ENCODE measurements at places on chromosomes 11 and 22.

DNA sequence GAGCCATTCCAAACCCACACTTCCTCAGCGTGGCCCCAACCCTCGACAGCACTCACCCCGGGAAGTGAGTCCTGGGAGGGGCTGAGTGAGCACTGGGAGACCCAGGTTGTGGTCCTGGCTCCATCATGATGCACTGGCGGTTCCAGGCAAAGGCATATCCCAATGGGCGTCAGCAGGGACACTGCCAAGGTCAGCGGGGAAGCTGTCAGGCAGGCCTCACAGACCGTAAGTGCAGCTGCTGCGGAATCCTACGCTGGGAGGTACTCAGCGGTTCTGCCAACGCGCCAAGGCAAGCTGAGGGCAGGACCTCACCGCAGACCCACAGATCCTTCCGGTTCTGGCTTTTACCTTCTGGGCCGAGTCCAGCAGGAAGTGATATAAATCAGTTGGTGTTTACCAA is 1.4 kb upstream of the GAL3ST1 start:
- DNase-seq: no peak

DNA sequence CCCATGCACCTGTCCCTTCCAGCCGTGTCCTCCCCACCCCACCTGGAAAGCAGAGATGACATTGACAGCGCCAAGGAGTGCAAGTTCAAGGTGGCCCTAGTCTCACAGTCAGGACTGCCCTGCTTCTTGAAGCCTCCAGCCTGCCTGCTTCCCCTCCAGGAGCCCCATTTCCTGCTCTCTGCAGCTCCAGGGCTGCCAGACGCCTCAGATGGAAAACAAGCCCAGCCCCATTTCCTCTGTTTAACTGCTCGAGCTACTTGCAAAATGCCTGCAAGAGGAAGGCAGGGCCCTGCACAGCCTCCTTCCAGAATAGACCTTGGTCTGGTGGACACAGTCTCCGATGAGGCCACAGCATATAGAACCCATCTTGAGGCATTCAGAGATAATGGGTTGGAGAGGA is 5.0 kb upstream of the DGKZ start:
- DNase-seq: no peak

DNA sequence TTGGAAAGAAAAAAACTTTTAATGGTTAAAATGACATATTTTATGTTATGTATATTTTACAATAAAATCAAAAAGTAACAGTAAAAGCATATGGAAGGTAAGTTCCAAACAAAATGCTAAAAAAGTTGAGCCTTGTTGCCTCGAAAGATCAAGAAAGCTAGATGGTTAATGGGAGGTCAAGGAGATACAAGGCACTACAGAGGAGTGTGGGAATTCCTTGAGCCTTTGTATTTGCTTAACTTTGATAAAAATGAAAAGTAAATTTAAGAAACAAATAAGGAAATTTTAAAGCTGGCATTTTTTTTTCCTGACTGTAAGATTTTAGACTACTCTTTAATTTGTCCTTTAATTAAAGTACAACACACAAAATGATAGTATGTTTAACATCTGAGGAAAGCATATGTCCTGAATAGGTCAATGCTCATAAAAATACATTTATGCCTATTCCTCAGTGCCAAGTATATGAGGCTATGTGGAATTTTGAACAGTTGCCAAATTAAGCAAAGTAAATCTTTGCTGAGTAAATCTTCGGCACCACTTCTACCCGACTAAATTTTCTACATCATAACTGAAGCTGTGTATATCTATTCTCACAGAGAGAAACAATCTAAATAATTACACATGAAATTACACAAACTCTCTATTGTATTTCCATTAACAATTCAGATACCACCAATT is 108.8 kb downstream of the TTC28 start:
- DNase-seq: no peak

DNA sequence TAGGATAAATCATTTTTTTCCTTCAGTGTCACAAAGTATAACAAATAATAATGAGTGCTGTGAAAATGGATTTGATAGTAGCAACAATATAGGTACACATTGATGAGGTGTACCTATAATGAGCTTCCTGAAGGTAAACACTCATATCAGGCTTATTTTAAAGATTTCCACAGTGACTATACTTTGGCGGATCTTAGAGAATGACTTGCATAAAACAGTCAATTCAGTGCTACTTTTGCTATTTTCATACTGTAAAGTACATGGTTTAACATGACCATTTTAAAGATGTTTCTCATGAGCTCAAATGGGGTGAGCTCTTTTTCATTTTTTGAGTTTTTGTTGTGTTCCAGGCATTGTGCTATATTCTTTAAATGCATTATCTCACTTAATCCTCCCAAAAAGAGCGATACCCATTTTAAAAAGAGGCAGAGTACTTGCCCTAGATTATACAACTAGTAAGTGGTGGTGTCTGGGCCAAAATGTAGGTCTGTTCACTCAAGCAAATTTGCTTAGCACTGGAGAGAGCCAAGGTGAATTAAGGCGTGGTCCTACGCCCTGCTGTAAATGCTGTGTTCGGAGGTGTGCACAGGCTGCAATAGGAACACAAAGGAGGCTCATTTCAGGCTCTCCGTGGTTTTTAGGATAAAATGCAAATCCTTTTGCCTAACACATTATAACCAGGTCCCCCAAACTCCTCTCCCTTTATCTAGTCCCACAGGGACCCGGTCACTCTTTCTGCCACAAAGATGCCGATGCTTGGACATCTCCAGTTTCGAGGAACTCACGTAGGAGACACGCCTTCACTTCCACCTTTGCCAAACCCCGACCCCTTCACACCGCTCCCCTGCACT is 617 bp upstream of the ALKBH3 start:
- DNase-seq: no peak

DNA sequence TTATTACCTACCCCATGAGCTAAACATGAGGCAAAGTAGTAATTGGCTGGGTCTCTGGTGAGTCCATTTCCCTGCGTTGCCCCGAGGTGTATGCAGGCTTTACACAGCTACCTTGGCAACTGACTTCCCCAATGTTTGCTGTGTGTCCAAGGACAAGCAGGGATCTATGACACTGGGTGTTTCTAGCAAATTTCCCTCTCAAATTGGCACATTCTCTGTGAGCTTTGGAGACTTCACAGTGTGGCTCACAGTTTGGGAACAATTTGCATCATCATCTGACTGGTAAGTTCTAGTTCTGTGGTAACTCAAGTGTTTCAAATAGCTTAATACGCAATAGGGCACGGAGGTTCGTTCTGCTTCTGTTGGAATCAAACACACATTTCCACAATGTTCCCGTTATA is 12.5 kb downstream of the NNMT start:
- DNase-seq: no peak

GRCh38 chr11:2787816-2788167 is 88.0 kb upstream of the KCNQ1OT1 start:
- DNase-seq: no peak

DNA sequence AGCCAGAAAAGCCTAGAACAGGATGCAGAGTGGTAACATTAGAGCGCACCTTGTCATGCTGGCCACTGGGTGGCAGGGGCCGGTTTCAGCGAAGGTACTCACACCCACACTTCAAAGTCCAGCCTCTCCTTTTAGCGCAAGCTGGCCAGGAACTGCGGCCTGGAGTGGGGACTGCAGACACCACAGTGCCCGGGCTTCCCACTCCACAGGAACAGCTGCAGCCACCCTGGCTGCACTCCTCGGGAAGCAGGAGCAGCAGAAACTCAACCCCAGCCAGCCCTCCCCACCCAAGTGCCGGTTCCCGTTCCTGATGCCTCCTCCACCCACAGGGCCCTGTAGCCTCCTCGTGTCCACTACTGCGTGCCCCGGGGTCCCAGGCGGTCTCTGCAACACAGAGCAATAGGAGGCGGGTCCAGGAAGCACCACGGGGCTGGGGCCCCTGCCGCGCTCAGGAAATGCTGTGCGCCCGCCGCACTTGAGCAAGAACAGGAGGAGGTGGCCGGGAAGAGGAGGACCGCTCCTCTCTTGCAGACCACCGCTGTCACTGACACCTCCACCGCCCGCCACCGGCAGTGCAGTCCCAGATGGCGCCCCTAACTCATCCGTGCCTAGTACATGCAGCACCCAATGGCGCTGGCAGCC is 2.2 kb downstream of the RFPL2 start:
- DNase-seq: no peak

DNA sequence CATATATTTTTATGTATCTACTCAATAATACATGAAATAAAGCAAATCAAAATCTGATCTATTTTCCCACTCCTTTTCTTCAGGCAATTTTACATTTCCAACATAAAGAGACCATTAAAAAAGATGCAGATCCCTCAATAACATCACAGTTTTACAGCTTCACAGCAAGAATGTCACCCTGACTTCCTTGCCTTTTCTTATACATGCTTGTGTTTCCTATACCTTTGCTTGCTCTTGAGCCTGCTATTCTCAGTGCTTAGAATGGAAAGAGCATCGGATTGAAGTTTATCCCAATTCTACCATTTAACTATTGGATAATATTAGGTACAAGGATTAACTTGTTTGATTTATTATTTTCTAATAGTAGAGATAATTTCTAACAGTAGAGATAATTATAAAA is 176.7 kb downstream of the CNTN5 start:
- DNase-seq: no peak

- no peak for DNase-seq
Measured at GRCh38 chr11:47980907-47981621, 705 bp downstream of the PTPRJ start.

DNA sequence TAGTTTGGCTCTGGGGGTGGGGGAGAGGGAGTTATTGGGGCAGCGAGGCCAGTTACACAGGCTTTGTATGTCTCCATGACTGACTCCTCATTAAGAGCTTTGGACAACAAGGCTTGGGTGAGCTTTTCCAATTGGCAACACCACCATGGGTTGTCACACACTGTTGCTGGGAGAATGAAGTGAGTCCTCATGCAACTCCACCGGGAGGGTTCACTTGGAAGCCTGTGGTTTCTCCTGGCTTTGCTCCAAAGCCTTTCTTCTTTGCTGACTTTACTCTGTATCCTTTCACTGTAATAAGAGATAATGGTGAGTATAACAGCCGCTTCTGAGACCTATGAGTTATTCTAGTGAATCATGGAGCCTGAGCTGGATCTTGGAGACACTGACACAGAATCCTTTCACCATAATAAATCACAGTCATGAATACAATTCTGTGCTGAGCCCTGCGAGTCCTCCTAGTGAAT is 24.9 kb downstream of the EIF3F start:
- no peak for DNase-seq

DNA sequence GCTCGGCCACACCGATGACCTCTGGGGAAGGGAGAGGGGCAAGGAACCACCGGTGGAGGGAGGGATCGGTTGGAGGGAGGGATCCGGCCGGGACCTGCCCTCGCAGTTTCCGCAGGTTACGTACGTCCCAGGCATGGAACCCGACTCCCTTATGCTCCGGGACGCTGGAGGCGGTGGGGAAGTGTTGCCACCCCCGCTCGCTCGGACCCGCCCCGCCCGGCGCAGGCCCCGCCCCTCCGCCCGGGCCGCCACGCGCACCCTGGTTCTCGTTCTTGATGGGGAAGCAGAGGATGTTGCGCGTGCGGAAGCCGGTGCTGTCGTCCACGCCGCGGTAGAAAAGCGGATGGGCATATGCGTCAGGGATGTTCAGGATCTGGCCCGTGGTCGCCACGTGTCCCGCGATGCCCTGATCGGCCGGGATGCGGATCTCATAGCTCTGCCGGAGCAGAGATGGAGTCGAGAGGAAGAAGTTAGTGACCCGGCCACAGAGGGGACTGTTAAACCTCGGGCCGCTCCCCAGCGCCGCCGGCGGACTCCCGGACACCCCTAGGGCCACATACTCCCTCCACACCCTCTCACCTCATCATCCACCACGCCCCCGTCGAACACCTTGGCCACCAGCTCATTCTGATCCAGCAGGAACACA is 89.8 kb downstream of the PDE2A start:
- peak; percentile 20 for DNase-seq

- no peak for DNase-seq
Measured at GRCh38 chr11:77776455-77776854, 44.1 kb downstream of the RSF1 start.

- no peak for DNase-seq
Measured at GRCh38 chr11:38256436-38256835, 1658.4 kb upstream of the RAG2 start.

- no peak for DNase-seq
Measured at GRCh38 chr11:75896843-75897419, 81.9 kb downstream of the UVRAG start.

- no peak for DNase-seq
Measured at GRCh38 chr11:33399421-33399820, 142.2 kb downstream of the HIPK3 start.

- DNase-seq: no peak
Measured at GRCh38 chr11:126420698-126421256, 65.3 kb downstream of the ST3GAL4 start.

- no peak for DNase-seq
Measured at GRCh38 chr11:30818721-30819120, 232.6 kb upstream of the MPPED2 start.

DNA sequence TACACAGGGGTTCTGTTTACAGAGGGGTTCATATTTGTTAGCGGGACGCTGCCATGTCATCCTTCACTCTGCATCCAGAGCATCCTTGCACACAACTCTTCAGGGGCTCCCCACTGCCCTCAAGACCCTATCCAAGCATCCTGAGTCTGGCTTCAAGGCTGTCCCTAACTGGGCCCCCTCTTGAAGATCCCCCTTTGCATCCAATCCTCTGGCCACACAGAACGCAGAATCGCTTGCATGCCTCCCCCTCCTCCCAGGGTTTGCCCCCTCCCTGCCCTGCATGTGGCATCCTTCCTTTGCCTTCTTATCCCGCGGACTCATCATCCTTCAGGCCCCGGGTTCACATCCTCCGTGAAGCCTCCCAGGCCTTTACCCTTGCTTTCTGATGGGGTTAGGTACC is 18.6 kb downstream of the C1QTNF6 start:
- no peak for DNase-seq

GRCh38 chr11:134727204-134727603 is 315.2 kb upstream of the B3GAT1 start:
- DNase-seq: no peak

DNA sequence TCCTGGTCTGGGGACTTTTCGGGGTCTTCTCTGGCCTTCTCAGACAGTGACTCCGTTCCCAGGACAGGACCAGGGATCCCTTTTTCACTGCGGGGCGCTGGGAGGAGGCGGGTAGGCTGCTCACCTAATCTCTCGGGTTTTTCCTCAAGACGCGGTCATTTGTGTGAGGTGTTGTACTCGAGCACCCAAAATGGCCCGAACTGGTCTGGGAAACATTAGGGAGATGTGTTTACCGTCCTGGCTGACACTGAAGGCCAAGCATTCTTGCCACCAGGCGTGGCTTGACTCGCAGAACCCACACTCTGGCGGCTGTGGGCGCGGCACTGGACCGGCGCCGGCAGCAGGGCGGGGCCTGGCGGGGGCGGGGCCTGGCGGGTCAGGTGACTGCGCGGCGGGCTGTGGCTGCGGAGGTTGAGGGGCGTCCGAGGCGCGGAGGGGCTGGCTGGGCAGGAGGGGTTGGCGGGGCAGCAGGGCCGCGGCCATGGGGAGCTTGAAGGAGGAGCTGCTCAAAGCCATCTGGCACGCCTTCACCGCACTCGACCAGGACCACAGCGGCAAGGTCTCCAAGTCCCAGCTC is at the start of gene SWAP70:
TSS of gene SWAP70 (plus strand) at position 379 of the 577 bp plus-strand sequence. CDS start at position 482, 103 bp downstream.
- DNase-seq: peak; percentile 64

All from T-helper 22 cell (primary cell).